CD4-positive, alpha-beta T cell treated with Interleukin-6 at 100 ng/mL for 8 hours (primary cell): ENCODE measurements at places on chromosomes 1 and 21.

- peak; percentile 4 for DNase-seq
These were observed 81.9 kb upstream of the HAO2 start for GRCh38 chr1:119286587-119287181.

DNA sequence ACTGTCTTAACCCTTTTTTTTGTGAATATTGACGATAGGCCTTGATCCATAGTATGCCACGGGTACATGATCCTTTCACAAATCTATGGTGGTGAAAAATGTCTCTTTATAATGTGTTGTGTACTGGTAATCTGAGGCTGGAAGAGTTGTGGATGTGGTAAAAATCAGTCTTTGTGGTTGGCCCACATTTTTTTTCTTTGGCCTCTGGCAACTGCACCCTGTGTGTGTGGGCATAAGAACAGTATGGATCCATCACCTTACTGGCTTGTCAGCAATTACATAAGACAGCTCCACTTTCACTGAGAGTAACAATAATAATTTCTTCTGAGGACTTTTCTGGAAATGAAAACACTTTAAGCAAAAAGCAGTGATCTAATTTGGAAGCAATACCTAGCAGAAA lies 101.6 kb downstream of the GABPA start:
- DNase-seq: no peak

DNA sequence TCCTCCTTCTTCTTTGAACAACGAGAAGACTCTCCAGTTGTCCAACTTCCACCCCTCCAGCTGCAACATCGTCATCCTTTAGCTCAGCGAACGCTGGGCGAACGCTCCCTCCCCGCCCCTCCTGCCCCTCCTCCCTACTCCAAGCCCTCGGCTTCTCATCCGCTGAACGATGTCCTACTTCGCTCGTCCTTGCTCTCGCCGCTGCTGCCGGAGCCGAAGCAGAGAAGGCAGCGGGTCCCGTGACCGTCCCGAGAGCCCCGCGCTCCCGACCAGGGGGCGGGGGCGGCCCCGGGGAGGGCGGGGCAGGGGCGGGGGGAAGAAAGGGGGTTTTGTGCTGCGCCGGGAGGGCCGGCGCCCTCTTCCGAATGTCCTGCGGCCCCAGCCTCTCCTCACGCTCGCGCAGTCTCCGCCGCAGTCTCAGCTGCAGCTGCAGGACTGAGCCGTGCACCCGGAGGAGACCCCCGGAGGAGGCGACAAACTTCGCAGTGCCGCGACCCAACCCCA lies at the start of gene BCAN:
TSS of gene BCAN (plus strand) at position 357 of the 504 bp plus-strand sequence. CDS start 3,938 bp downstream, outside the sequence.
- DNase-seq: no peak

- DNase-seq: no peak
These were observed 7.8 kb upstream of the HTR6 start for GRCh38 chr1:19656780-19657466.

DNA sequence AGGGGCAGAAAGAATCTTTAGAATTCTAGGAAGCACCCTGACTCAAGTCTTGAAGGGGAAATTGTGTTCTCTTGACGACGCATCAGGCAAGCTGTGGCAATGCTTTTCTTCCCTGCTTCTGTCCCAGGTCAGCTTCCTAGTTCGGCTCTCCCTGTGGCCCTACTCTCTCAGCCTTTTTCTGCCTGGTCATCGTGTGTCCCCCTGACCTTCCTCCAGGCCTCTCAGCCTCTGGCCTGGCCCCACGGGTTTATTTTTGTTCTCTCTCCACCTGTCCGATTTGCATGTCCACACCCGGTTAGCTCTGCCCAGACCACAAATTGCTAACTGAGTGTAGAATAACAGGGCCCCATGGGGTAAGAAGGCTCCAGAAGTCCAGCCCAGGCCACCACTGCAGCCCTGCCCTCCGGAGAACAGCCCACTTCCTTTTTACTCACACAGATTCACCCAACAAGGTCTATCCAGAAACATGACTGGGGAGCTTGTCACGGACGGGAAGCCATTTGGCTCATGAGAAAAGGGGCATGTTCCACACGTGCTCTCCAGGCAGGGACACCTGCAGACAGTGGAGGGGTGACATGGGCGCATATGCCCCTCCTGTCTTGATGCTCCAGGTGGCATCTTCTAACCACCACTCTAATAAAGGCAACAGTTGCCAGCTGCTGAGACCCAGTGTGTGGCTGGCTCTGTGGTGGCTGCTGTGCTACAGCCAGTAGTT lies 9.8 kb downstream of the KCNN3 start:
- DNase-seq: no peak

GRCh38 chr21:34800797-34801518 lies 132.2 kb downstream of the CLIC6 start:
- no peak for DNase-seq

DNA sequence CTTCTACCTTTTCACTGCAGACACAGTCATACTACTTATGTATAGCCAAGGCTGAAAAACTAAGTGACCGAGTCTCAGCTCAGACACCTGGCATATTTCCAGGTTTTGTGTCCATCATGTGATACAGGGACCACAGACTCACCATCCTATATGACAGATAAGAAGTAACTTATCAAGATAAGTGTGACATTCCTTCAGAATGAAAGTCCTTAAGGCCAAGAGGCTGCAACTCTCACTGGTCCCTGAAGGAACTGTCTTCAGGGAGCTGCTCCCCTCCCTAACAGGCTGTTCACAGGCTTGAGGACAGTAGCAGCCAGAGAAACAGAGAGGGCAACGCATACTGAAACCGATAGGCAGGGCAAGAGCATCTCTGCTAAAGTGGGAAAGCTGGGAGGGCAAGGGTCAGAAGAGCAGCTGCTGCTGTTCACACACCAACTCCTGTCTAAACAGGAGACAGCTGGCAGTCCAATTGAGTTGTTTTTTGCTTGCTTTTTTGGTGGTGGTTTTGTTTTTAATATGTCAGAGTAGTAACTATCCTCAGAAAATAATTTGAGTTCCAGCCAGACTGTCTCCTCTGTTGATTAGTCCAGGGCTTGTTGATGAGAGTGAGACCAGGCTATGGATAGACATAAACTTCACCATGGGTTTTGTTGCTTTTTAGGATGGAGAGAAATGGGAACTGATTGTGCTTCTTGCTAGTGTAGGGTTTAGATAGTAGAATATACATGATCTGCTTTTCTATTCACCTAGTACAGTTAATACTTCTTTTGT lies 67.7 kb downstream of the MACF1 start:
- DNase-seq: no peak

DNA sequence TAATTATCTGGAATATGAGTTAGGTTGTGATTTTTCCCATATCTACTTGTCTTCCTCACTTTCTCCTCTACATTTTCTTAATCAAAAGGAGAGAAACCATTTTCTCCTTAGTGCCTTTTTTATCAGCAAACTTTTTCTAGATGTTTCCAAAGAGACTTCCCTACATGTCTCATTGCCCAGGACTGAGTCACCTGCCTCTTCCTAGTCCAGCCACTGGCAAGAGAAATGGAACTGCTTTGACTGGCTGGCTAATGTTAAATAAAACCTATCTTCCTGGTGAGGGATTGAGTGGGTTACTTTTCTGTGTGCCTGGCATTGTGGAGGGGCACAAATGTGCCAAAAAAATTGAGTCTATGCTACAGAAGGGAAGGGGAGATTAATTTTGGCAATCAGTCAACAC lies 52.1 kb upstream of the CD5L start:
- no peak for DNase-seq

DNA sequence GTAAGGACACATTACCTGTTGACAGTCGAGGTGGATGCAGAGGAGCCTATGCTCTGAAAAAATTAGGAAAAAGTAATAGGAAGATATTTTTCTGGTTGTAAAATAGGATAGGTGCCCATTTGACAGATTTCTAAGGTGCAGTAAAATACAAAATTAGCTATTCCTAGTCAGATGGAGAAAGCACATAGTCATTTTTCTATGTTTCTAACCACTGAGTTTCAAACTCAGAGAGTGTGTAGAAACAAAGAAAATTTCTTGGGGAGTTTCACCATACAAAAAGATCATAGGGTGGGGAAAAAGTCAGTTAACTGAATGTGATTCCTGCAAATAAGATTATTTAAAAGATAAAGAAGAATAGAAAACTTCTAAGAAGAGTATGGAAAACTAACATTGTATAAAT lies 666.9 kb downstream of the KCNT2 start:
- DNase-seq: no peak

- no peak for DNase-seq
These were observed 47.8 kb downstream of the ADGRL4 start for GRCh38 chr1:78958711-78959110.

DNA sequence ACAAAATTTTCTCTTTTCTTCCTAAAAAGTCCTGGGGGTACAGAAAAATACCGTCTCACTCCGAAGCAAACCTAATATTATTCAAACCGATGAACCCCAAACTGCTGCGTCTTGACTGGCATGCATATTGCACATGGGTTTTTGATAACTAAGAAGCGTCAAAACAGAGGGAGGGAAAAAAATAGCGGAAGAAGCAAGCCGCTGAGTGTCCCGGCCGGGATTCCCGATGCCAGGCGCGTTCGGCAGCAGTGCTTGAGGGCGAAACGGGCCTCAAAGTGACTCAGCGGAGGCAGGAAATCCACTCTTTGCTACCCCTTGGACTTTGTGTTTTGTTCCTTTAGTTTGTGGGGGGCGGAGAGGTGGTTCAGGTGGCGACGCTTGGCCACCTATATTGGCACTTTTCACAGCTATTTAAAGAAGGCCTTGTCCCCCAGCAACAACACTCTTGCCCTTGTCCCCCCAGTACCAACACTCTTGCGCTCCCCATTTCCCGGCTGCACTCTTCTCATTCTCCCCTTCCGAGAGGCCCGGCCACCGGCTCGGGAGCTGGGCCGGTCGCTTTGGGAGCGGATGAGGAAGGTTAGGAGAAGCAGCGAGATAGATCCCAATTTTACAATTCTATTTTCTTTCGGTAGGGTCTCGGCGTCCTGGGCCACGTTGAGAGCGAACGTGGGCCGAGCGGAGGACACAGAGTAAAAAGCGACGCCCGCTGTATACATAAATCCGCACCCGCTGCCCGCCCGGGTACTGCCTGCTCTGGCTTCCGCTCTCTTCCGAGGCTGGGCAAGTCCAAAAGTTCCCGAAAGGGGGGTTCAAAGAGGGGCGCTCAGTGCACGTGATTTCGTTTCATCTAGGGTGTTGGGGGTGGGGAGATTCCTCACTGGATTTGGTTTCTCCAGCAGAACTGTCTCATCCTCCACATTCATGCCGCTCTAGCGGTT lies 2.5 kb downstream of the LMX1A start:
- DNase-seq: no peak

- DNase-seq: no peak
These were observed 128.4 kb upstream of the ZBTB40 start for GRCh38 chr1:22323141-22323845.

- DNase-seq: no peak
These were observed 34.1 kb upstream of the USH2A start for GRCh38 chr1:216457356-216457755.

DNA sequence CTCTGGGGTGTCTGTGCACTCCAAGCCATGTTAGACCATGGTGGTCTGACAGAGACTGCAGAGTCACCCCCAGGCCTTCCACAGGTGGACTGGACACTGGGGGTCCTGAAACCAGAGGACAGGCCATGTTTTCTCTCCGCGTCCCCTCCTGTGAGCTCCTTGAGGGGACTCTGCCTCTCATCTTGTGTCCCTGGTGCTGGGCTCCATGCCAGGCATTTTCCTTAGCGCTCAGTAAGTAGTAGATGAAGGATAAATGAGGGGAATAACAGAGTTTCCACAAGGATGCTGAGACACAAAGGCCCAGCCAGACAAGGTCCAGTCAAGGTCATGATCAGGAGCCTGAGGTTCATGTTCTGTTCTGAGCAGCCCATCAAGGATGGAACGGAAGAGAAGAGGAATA lies 57.4 kb downstream of the FAM163A start:
- DNase-seq: no peak

GRCh38 chr1:244409701-244410100 lies 42.0 kb downstream of the ADSS2 start:
- DNase-seq: no peak

DNA sequence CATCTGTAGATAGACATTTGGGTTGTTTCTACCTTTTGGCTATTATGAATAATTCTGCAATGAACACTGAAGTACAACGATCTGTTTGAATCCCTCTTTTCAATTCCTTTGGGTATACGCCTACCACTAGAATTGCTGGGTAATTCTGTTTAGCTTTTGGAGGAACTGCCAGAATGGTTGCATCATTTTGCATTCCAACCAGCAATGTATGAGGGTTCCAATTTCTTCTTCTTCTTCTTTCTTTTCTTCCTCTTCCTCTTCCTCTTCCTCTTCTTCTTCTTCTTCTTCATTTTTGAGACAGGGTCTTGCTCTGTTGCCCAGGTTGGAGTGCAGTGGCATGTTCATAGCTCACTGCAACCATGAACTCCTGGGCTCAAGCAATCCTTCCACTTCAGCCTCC lies 13.8 kb upstream of the THEM5 start:
- DNase-seq: no peak

DNA sequence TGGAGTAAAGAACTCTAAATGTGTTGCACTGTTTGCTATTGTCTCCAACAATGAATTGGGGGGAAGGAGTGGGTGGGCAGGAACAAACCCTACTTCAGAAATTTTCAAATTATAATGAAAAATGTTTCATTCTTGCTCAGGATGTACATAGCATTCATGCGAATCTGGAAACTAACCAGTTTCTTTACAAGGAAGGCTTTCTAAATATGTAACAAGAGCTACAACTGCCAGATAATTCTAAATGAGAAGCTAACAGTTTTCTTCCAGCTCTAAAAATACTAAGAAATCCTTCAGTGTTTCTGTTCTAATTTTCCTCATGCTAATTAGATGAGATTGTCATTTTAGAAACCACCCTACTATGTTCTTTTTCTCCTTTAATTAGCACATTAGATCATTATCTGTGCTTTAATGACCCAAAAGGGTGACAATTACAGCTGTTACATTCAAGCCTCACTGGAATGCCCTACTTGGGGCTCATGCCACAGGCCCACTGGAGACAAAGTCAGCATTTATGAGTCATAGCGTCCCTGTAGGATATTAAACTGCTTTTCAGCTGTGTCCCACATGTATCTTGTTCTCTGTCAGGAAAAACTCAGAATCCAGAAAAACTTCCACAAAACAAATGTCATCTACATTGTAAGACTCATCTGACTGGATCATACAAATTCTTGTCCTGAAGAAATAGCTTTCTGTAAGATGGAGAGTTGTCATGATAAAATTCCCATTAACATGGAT lies 804.6 kb upstream of the CXADR start:
- no peak for DNase-seq

- no peak for DNase-seq
These were observed 19.8 kb upstream of the SMYD3 start for GRCh38 chr1:246526915-246527314.
